GM12892 (cell line): ENCODE measurements at places on chromosomes 4 and X.

- no peak for DNase-seq
Observed at GRCh38 chr4:89021684-89022083, 35.3 kb downstream of the FAM13A start.

GRCh38 chr4:73816814-73817213 lies 19.7 kb upstream of the CXCL6 start:
- DNase-seq: no peak

GRCh38 chr4:34043131-34043530 lies 2201.2 kb downstream of the ARAP2 start:
- no peak for DNase-seq

- DNase-seq: peak; percentile 4
Observed at GRCh38 chrX:68830419-68831404, 1.9 kb downstream of the EFNB1 start.

GRCh38 chrX:65576160-65576559 lies 41.6 kb upstream of the LAS1L start:
- no peak for DNase-seq

DNA sequence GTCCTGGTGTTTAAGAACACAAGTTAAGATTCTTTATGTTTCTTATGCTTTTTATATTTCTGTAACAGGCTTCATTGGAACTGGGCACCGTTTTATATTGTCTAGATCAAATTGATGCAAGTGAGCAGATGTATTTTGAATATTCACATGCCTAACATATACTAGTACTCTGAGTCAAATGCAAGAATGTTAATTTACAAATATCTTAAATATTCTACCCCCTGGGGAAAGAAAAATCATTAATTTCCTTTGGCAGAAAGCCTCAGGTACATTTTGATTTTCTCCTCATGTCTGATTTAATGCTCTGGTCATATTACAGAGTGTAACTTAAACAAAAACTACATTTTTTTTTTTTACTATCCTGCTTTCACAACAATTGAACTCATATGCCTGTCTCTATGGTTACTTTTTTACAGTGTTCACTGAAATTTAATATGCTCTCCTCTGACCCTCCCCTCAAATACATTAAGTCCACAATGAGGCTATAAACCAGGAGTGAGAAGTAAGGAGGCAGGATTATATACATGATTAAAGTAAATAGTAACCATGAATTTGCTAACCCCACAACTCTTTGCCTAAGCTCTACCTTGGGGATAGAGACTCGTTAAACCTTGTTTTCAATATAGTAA lies 2.4 kb upstream of the NSUN7 start:
- DNase-seq: no peak

DNA sequence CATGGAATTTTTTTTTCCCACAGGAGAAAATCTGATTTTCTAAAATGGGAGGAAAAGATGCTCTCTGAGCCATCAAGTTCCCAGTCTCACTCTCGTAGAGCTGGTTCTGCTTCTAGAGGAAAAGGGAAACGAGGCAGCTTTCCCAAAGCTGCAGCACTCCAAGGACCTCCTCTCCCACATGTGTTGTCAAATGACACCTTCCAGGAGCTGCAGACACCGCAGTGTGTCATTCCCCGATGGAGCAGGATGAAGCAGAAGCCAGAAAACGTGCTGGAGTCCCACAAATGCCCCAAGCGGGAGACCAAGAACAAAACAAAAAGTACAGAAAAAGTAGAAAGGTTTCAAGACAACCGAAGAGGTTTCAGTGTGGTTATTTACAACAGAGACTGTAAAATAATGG lies 348.1 kb downstream of the ARHGAP10 start:
- DNase-seq: no peak

- DNase-seq: no peak
Observed at GRCh38 chr4:135191596-135191995, 990.0 kb upstream of the PABPC4L start.

DNA sequence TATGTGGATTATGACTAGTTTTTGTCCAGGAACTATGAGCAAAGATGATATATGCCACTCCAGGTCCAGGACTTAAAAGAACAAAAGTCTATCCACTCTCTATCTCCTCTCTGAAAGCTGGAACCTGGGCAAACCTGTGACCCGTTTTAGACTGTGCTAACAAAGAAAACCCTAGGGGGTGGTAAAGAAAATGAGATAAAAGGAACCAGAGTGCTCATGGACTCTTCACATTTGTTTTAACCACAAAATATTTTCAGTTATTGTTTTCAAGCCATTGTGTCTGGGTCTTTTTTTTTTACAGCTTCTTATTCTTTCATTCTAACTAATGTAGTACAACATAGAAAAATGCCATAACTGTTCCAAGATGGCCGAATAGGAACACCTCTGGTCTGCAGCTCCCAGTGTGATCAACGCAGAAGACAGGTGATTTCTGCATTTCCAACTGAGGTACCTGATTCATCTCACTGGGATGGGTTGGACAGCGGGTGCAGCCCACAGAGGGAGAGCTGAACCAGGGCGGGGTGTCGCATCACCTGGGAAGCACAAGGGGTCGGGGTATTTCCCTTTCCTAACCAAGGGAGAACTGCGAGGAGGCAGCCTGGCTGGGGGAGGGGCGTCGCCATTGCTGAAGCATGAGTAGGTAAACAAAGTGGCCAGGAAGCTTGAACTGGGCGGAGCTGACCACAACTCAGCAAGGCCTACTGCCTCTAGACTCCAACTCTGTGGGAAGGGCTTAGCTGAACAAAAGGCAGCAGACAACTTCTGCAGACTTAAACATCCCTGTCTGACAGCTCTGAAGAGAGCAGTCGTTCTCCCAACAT lies 45.1 kb downstream of the CHM start:
- no peak for DNase-seq

DNA sequence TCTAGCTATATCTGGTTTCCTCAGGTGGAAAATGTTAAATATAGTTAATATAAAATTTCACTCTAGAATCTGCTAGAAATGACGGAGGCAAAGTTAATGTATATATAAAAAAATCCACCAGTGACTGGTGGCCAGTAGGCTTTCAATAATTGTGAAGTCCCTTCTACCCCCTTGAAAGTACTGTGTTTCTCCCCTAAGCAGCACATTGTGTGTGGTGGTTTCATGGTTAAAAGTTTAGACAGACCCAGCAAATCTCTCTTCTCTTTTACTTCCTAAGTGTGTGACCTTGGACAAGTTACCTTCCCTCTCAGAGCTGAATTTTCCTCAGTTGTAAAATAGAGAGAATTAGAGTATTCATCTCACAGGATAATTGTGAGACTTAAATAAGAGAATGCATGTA lies 600 bp upstream of the HEPH start:
- DNase-seq: no peak

DNA sequence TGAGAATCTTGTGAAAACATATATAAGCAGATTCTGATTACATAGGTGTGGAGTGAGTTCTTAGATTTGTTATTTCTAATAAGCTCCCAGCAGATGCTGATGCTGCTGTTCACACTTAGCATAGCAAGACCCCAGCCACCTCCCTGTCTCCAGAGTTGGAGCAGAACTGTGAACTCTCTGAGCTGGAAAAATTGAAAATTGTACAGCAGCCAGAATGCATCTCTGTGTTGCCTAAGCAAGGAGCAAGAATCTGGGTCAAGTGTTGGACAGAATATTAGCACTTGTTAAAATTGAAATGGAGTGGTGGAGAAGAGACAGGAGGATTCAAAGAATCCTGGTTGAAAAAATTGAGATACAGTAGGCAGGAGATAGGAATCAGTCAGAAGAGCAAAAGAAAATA lies 146.6 kb upstream of the FAM47C start:
- DNase-seq: no peak
